Activated naive CD8-positive, alpha-beta T cell treated with anti-CD3 and anti-CD28 coated beads, Interleukin-2, amount 10 ng/mL, durations not matched to agents 7 days and 5 days (primary cell): ENCODE measurements at places on chromosomes 11 and 22. TPM values are rescaled to one million over a fixed set of nuclear protein-coding genes. Genes with fewer than 3 reads are reported as not detected.

The RAB36 gene
- 0.68 TPM for total RNA-seq

The MRGPRX4 gene
- not detected for total RNA-seq

The NCF4 gene
- 31.0 TPM for total RNA-seq

The TOP3B gene
- total RNA-seq: 45.6 TPM

The GAS2L1 gene
- 8.1 TPM for total RNA-seq

The ANKRD13D gene
- total RNA-seq: 207 TPM
